Fibroblast of villous mesenchyme (primary cell): ENCODE measurements at places on chromosomes 16 and 17. TPM values are rescaled to one million over a fixed set of nuclear protein-coding genes. Genes with fewer than 3 reads are reported as not detected.

Gene RTN4RL1
- 0.43 TPM in 1 of 2 replicates, not detected in the other for total RNA-seq

Gene ALOXE3
- not detected in 2 replicates for total RNA-seq

Gene OTOP2
- total RNA-seq, result not detected in 2 replicates

Gene DNASE1L2
- 0.64 and 0.86 TPM in 2 replicates for total RNA-seq

Gene EVI2A
- 0.32 and 0.43 TPM in 2 replicates for total RNA-seq

Gene NEK8
- total RNA-seq, result 2.2 and 7.4 TPM in 2 replicates

DNA sequence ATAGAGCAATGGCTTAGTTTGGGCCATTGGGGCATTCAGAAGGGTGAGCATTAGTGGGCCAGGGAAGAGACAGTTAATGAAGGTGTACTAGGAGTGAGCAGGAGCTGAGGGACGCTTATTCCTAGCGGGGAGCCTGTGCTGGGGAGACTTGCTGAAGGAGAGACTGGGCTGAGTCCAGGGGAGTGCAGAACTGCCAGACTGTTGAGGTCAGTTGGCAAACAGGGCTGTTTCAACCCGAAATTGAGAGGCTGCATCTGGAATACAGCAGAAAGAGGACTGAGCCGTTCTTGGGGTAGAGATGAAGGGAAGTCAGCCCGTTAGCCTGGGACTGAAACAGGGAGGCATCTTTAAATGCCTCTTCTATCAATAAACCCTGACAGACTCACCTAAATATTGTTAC is 33.2 kb downstream of the MAP2K6 start:
- no peak for DNase-seq

GRCh38 chr16:81879625-81880024 is 100.5 kb downstream of the PLCG2 start:
- no peak for DNase-seq

- no peak for DNase-seq
Measured at GRCh38 chr16:165539-166374, at the start of gene HBM. HBM (plus strand) TSS chr16:165978; CDS start chr16:165998, 20 bp downstream.

DNA sequence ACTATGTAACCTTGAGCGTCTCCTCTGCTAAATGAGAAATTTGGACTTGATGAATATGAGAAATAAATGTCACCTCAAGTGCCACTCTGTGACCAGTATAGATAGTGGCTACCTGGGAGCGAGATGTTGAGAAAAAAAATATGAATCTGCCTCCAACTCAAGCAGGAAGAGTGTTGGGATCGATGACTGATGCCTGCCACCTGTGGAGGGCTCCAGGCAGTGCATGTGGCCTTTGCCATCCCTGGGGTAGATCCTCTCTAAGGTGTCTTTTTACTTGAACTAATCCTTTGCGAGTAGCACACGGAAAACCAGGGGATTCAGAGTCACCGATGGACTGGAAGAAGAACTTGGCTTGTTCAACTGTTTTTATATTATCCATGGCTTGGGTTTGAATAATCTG is 9.4 kb downstream of the CCDC182 start:
- no peak for DNase-seq

DNA sequence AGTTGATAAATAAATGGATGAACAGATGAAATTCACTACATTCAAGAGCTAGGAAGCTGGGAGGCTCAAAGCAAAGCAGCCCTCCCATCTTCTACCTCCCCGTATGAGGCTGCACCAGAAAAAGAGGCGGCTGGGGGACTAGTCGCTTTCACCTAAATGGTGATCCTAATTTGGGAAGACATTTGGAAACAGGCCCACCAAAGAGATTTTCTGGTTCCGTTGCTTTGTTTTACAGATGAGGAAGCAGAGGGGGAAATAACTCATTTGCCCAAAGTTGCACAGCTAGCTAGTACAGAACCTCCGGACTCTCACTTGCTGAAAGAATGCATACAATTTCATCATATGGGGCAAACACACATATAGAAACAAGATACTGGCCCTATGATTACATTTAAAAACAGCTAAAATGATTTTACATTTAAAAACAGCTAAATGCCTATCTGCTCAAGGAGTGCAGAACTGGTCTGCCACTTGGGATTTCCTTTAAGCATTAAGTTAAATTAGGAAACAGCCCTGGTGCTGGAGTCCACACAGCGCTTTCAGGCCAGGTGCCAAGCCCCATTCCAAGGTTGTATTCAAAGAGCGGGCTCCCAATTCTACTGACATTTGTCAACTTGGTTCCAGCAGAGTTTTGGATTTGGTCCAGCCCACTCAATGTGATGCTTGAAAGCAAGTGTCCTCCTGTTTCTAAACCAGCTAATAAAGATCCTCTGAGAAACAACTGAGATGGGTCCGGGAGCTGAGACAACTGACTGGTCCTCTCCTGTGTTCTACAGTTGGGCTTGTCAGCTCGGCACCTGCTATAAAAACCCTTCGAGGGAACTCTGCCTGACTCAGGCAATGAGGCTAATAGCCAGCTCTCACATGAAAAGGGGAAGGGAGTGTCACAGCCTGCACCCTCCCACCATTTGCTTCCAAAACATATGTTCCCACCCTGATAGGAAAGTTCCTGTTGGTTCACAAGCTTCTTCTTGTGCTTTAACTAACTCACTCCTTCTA is 11.7 kb downstream of the ERN1 start:
- peak; percentile 66 for DNase-seq
